Bronchial epithelial cell (primary cell): ENCODE measurements at places on chromosomes 1 and 21. TPM values are rescaled to one million over a fixed set of nuclear protein-coding genes. Genes with fewer than 3 reads are reported as not detected.

ARHGAP30 gene
- 1.3 and 3.1 TPM in 2 replicates for total RNA-seq

LCE1C gene
- total RNA-seq = 0.26 TPM in 1 of 2 replicates, not detected in the other

MYBPH gene
- total RNA-seq = not detected in 2 replicates

TRIM67 gene
- total RNA-seq = not detected in 2 replicates

CAMK1G gene
- not detected in 2 replicates for total RNA-seq

PPIAL4G gene
- not detected in 2 replicates for total RNA-seq

ARMH1 gene
- 0.38 TPM in 1 of 2 replicates, not detected in the other for total RNA-seq

GRHL3 gene
- total RNA-seq = 20.5 and 49.8 TPM in 2 replicates

KCNE2 gene
- total RNA-seq = not detected in 2 replicates

LMX1A gene
- not detected in 2 replicates for total RNA-seq

CFAP141 gene
- not detected in 2 replicates for total RNA-seq

GJA8 gene
- total RNA-seq = not detected in 2 replicates

CYP4A11 gene
- not detected in 2 replicates for total RNA-seq

NR5A2 gene
- not detected in 2 replicates for total RNA-seq

RPF1 gene
- total RNA-seq = 31.6 and 41.5 TPM in 2 replicates

LDLRAD1 gene
- total RNA-seq = 0.26 and 0.90 TPM in 2 replicates

COP1 gene
- total RNA-seq = 47.6 and 70.0 TPM in 2 replicates

POTED gene
- total RNA-seq = not detected in 2 replicates

CLDN19 gene
- total RNA-seq = not detected in 2 replicates

TIE1 gene
- 0.53 TPM in 1 of 2 replicates, not detected in the other for total RNA-seq

TCHH gene
- under 0.01 TPM in 2 replicates for total RNA-seq

TSACC gene
- total RNA-seq = 0.77 TPM in 1 of 2 replicates, not detected in the other

SLC9C2 gene
- not detected in 2 replicates for total RNA-seq

LAMB3 gene
- total RNA-seq = 1,162 and 3,106 TPM in 2 replicates

EVA1B gene
- total RNA-seq = 17.4 and 20.5 TPM in 2 replicates

CCDC185 gene
- not detected in 2 replicates for total RNA-seq

WLS gene
- 34.1 and 39.8 TPM in 2 replicates for total RNA-seq

TMPRSS15 gene
- not detected in 2 replicates for total RNA-seq

C8A gene
- not detected in 2 replicates for total RNA-seq

AIM2 gene
- total RNA-seq = not detected in 2 replicates

KRTAP13-2 gene
- not detected in 2 replicates for total RNA-seq

LRP8 gene
- total RNA-seq = 6.7 and 8.4 TPM in 2 replicates

CAPN9 gene
- total RNA-seq = 0.13 TPM in 1 of 2 replicates, not detected in the other

CD1C gene
- not detected in 2 replicates for total RNA-seq

GJB5 gene
- 95.8 and 101 TPM in 2 replicates for total RNA-seq

CR2 gene
- not detected in 2 replicates for total RNA-seq

CYP2J2 gene
- 0.53 and 1.3 TPM in 2 replicates for total RNA-seq

NPHP4 gene
- 3.2 and 6.8 TPM in 2 replicates for total RNA-seq

TSPAN2 gene
- total RNA-seq = 0.13 and 0.26 TPM in 2 replicates

C1orf94 gene
- not detected in 2 replicates for total RNA-seq

LY9 gene
- under 0.01 TPM in 1 of 2 replicates, not detected in the other for total RNA-seq

MYCL gene
- total RNA-seq = 5.5 and 7.9 TPM in 2 replicates

MIXL1 gene
- total RNA-seq = not detected in 2 replicates

FAM72A gene
- 0.64 TPM in 1 of 2 replicates, not detected in the other for total RNA-seq

CYP4X1 gene
- under 0.01 and 0.13 TPM in 2 replicates for total RNA-seq

LCE1E gene
- total RNA-seq = not detected in 2 replicates

SMIM34 gene
- 0.79 and 6.8 TPM in 2 replicates for total RNA-seq

ERG gene
- under 0.01 TPM in 1 of 2 replicates, not detected in the other for total RNA-seq
